Activated gamma-delta T cell (primary cell): ENCODE measurements at places on chromosomes 2 and 18.

DNA sequence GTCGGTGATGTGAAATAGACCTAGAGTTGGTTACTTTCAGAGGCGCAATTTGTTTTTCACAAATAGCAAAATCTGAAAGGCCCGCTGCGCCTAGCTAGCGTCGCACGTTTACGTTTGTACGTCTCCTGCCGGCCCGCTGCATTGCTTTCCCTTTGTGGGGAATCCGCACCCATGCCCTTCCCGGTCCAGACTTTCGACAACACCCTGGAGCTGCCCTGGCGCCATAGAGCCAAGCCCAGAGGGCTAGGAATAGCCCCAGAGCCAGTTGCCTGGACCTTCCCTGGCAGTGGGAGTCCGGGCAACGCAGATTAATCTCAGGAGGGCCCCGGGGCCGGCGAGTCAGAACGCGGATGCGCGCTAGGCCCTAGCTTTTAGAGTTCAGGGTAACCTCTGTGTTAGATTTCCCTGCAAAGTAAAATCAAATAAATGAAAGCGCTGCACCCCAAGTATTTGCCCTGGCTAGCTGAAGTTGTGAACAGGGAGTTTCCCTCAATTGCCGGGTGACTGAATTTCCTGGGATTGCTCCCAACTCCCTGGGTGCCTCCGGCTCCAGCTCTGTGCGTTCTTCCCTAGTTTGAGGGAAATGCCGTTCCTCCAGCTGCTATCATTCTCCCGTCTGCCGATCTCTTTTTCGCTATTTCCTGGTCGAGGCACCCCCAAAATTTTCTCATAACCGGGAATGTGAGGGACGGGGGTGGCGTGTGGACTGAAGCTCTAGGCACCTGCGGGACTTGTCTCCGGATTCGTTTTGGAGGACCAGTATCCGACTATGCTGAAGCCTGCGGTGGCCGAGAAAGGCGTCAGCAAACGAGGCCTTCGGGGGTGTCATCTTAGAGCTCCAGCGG, 1.2 kb upstream of the EN1 start:
- no peak for DNase-seq

DNA sequence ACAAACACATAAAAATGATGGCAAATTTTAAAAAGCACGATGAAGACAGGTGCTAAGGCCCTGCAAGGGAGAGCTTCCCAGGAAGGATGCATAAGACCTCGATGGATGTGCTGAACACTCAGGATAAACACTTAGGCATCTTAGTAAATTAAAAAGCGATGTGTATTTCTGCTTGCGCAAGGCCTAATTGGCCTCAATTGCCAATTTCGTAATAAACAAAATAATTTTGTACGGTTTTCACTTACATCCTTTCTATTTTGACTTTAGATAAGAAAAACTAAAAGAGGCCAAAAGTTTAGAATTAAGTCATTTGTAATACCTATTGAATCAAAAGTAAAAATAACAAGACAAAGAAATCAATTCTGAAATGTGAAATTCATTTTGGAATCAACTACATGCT, 189.1 kb downstream of the TCF4 start:
- DNase-seq, result no peak

- no peak for DNase-seq
Measured at GRCh38 chr2:237092920-237093781, 7.5 kb downstream of the COPS8 start.

GRCh38 chr2:18066066-18066465, 187.6 kb downstream of the KCNS3 start:
- no peak for DNase-seq

DNA sequence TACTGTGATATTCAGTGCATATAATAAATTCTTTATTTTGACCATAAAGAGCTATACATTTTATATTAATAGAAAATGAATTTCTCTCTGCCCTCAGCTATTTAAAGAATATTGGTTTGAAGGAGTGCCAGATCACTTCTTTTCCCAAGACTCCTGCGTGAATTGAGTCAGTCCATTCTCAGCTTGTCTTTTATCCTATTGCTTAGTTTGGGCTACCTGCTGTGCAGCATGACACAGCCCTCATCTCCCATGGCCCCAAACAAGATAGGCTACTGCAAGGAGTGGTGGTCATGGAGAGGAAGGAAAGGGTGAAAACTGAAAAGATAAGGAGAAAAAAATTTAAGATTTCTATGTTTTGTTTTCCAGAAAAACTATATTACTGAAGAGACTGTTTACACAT, 10.1 kb upstream of the FBXO11 start:
- DNase-seq, result no peak

DNA sequence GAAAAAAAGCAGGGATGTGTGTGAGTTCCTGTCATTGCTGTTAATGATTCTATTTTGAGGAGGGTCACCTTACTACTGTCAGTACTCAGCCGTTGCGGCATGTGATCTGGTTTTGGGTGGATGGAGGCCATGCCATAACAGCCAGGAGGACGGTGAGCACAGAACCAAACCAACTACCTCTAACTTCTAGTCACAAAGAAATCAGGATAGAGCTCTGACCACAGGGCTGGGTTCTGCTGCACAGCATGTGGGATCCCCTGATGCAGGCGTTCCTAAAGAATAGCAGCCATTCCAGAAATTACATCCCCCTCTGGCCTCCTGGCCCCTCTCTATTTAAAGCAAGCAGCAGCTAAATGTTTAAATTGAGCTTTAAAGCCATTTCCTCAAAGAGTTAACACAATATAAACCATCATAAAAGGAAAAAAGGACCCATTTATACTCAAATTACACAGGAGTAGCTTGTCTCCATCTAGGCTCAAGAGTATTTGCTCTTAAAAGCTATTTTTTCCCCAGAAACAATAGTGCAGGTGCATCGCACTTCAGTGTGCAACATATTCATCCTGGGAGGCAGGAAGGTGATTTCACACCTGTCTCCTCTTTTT, 786.4 kb downstream of the RNF144A start:
- no peak for DNase-seq

DNA sequence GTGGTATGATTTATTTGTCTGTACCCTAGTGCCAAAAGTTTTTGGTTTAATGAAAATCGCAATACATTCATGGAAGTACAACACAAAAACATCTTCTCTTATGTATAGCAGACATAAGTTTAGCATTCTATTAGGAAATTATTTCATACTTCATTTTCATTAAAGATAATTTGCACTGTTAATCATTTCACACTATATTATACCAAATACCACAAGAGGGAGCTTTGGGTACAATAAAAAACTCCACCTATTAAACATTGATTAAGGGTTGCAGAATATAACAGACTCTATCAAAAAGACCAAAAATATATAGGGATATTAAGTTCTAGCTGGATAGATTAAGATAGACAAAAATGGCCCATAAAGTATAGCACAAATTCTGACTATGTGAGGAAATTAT, 79.0 kb downstream of the SLC66A3 start:
- no peak for DNase-seq

- DNase-seq, result no peak
Measured at GRCh38 chr2:191363267-191363666, 118.1 kb downstream of the MYO1B start.

DNA sequence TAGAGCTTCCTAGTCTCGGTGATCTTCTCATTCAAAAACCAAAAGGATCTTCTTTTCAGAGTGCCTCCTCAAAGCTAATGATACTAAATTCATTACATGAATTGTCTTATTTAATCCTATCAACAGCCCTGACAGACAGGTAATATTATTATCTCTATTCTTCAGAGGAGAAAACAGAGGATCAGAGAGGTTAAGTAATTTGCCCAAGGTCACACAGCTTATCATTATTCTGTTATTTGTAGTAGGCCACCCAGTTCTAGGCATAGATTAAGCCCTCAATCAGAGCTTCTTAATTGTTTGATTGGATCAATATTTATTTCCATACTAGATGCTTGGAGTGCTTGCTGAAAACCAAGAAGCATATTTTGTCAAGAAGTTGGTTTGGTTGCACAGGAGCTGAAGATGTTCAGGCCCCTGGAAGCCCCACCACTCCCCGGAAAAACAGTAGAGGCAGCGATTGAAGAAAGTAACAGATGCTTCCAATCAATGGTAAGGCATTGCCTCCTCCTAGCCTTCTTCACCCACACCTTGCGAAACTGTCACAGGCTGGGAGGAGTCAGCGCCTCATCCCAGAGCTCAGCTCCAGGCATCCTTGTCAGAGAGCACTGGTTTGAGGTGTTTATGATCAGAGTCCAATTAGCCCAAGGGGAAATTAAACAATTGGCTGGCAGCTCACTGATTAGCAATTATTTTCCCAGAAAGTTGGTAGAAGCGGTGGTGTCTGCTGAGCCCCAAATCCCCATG, 487.2 kb downstream of the BCL11A start:
- DNase-seq, result no peak

DNA sequence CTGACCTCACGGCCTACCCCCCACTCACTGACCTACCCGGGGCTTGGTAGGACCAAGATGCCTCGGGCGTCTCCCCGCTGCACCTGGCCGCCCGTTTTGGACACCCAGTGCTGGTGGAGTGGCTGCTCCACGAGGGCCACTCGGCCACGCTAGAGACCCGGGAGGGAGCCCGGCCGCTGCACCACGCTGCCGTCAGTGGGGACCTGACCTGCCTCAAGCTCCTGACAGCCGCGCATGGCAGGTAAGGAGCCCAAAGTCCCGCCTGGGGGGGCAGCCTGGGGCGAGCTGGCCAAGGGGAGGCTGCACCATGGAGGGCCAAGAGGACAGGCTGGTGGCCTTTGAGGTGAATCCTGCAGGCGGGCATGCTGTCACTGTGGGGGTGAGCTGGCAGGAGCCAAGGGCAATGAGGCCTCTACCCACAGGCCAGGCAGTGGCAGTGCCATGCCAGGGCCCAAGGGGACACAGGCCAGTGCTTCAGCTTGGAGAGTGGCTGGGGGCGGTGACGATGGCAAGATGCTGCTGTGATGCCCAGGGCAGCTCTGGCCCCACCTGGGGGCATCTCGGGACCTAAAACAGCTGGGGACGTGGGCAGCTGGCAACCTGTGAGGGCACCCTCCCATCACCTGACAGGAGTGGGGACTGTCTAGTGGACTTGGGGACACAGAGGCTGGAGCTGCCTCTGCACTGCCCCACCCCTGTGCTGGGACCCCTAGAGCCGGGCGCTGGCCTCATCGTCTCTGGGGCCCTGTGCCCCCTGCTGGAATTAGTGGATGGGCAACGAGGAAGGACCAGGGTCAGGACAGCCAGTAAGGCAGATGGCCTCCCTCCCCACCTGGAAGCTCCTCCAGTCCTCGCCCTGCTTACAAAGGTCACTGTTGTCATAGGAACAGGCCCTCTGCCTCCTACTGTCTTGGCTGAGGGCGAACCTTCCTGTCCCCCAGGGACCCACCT, 2.0 kb downstream of the ESPNL start:
- no peak for DNase-seq

DNA sequence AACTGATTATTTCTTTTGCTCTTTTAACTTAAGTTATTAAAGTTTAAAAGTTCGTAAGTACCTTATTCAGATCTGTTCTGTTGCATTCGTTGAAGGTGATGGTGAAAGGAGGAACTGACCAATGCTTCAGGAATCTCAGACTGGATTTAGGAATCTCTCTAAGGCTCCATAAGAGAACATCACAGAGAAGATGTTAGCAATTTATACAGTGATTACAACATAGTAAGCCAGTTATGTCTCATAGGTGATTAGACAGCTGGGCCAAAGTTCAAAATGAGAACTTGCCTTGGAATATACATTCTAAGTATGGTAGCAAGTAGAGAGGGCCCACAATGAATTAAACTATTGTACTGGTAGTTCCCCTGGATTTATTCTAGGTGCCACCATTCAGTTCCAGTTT, 3.2 kb downstream of the MARS2 start:
- DNase-seq, result no peak

GRCh38 chr18:23321996-23322395, 131.1 kb upstream of the RIOK3 start:
- no peak for DNase-seq

- no peak for DNase-seq
Measured at GRCh38 chr2:158378926-158379325, 77.6 kb downstream of the CCDC148 start.
